ENCODE measurements at places on chromosomes 5 and 9. TPM values are rescaled to one million over a fixed set of nuclear protein-coding genes. Genes with fewer than 3 reads are reported as not detected.

Gene FOXD4L5
- 0.04 TPM for total RNA-seq

Gene NIPAL4
- 1.0 TPM for total RNA-seq

Gene FGF1
- 9.7 TPM for total RNA-seq

GRCh38 chr5:172913117-172913850, 45.9 kb upstream of the RPL26L1 start:
- DNase-seq = no peak

Gene IRGM
- not detected for total RNA-seq

Gene GMCL2
- total RNA-seq = not detected

- no peak for DNase-seq
These were observed 95.6 kb downstream of the MLLT3 start for GRCh38 chr9:20526500-20527319.

Gene TMEM174
- not detected for total RNA-seq

GRCh38 chr9:98796364-98797101, at the start of gene ANKS6:
TSS of gene ANKS6 (minus strand) at chr9:98796555. CDS start at chr9:98796491, 64 bp downstream.
- peak; percentile 75 for DNase-seq

- peak; percentile 96 for DNase-seq
These were observed 19.2 kb downstream of the GSN start for GRCh38 chr9:121286973-121287741.

DNA sequence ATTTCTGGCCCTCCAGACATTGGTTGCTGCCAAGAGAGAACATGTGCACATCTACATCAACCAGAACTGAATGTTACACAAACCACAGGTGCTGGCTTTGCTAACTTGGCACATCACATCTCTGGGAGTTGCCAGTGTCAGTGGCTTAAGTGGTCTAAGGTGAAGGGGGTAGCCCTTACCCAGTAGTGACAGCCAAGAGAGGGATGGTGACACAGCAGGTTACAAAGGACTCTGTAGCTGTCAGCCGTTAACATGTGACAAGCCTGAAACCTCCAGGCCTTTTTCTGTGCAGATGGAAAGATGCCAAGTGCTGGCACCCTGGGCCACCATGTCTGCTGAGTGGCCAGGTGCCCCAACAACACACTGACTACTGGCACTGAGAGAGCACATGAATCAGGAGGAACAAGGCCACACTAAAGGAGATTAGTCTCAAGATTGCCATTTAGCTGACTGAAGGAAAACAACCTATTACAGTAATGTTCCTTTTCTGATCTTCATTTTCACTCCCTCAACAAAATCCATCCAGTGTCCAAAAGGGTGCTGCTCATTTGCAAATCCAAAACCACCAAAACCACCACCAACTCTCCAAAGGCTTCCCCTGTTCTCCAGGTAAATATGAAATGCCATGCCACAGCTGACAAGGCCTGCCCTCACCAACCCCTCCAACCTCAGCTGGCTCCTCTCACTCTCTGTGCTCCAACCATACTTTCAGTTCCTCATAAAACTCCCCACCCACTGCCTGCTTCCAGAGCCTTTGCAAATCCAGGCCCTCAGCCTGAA, 20.2 kb downstream of the SIL1 start:
- no peak for DNase-seq

DNA sequence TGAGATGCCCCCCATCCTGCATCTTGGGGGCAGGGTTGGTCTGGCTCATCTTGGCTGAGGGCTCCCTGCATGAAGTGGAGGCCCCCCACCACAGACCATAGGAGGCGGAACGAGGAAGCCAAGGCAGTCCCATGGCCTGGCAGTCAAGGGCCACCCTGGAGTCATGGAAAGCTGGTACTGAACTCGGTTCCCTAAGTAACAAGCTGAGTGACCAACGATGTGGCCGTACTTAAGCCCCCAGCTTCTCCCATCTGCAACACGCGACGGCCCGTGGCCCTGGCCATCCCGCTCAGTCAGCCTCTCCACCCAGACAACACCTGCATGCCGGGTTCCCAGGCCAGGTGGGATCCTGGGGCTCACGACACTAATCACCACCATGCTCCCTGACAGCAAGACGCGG, 17.1 kb downstream of the BRD3 start:
- no peak for DNase-seq

- DNase-seq = peak; percentile 53
These were observed 27.1 kb upstream of the TNIP1 start for GRCh38 chr5:151107738-151108520.

DNA sequence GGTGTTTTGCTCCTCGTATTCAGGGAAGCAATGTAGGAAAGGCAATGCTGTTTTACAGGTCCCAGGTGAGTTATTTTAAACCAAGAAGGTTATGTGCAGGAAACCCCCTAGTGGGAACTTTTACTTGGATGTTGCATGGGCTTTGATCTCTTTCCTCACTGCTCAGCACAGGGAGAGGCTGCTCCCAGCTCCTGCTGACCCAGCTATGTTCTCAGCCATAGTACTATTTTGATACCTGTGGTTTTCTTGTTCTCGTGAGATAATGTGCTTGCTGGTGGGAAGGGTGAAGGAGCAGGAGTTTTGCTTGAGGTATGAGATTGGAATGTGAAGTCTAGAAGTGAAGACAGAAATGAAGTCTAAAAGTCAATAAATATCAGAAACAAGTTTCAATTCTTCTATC, 265.6 kb upstream of the FBXL7 start:
- DNase-seq = no peak

Gene SPARC
- 0.86 TPM for total RNA-seq

DNA sequence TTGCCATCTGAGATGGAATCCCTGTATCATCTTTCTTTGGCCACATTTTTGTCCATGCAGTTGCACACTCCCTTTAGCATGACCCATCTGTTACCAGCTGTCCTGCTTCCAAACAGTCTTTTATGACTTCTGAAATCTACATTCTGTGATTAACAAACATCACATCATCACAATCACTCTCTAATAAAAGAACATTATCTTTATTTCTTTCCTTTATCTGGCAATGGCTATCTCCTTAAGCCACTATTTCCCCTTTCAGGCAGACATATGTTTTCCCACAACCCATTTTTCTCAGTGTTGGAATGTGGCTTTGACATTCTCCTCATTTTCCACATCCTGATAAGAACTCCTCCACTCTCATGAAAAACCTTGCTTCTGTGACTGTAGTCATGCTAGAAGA, 141.0 kb downstream of the ST8SIA4 start:
- no peak for DNase-seq

- no peak for DNase-seq
These were observed 2.8 kb upstream of the TIFAB start for GRCh38 chr5:135454946-135455345.

- DNase-seq = no peak
These were observed 25.9 kb downstream of the NDFIP1 start for GRCh38 chr5:142134331-142135010.

Gene IL5
- total RNA-seq = not detected

DNA sequence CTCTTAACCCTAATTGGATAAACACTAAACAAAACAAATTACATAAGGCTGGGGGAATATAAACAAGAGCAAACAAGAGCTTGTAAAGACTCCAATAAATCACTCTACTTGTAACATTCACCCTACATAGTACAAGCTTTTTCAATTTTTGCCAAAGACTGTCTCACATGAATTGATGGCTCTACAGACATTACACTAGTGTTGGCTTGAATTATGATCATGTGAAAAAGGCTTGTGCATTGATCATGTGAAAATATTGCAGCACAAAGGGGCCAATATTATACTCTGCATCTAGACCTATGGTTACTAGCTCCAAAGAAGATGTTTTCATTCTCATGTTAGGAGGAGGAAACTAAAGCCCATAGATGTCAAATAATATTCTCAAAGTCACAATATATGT, 212.6 kb downstream of the MCTP1 start:
- no peak for DNase-seq

- no peak for DNase-seq
These were observed 64.1 kb downstream of the SLCO4C1 start for GRCh38 chr5:102231693-102232619.

DNA sequence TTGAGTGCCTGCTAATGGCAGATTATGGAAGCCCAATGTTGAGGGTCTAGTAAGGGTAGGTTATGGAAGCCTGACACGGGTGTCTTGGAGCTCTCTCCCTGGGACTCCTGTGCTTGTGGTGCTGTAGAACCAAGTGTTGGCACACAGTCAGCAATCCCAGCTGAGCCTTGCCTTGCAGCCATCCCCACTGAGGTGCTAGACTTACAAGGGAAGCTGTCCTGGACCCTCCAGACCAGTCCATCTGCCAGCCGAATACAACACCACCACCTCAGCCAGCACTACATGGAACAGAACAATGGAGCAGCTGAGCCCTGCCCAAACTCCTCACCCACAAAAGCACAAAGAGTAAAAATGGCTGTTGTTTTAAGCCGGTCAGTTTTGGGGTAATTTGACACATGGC, 90.5 kb upstream of the DNAH5 start:
- DNase-seq = no peak

Gene ZBTB26
- 1.6 TPM for total RNA-seq

DNA sequence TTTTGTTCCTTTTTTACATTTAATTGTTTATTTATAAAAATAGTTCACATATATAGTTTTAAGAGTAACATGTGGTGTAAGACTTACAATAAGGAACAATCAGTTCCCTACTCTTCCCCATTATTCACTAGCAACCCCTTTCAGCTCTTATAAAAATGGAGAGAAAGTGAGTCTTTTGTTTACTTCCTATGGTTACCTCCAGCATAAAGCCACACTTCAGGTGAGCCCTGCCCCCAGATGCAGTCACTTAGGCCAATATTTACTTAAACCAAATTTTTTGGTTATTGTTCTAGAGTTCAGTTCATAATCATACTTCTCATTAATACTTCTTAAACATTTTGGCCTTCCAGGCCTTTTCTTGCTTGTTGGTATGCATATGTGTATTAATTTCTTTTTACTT, 33.7 kb downstream of the UBE2R2 start:
- peak; percentile 62 for DNase-seq

GRCh38 chr5:173902743-173903142, 14.6 kb downstream of the CPEB4 start:
- DNase-seq = peak; percentile 59

Gene GRAMD2B
- total RNA-seq = 38.8 TPM
